ENCODE measurements at places on chromosomes 5 and 9. TPM values are rescaled to one million over a fixed set of nuclear protein-coding genes. Genes with fewer than 3 reads are reported as not detected.

Gene PCDHA9
- polyA plus RNA-seq = not detected

Gene FBP1
- 574 TPM for polyA plus RNA-seq

DNA sequence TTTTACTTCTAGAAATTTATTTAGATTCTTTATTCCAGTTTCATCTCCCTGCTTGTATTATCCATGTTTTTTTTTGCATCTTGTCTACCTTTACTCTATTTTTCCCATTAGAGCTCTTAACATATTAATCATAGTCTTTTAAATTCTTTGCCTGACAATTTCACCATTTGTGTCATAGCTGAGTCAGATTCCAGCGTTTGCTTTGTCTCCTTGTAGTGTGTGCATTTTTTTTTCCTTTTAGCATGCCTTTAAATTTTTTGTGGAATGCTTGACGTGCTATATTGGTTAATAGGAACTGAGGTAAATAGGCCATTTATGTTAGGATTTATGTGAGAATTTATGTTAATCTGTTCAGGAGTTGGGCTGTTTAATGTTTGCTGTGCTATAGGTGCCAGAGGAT lies 41.8 kb upstream of the NFIL3 start:
- DNase-seq = no peak

DNA sequence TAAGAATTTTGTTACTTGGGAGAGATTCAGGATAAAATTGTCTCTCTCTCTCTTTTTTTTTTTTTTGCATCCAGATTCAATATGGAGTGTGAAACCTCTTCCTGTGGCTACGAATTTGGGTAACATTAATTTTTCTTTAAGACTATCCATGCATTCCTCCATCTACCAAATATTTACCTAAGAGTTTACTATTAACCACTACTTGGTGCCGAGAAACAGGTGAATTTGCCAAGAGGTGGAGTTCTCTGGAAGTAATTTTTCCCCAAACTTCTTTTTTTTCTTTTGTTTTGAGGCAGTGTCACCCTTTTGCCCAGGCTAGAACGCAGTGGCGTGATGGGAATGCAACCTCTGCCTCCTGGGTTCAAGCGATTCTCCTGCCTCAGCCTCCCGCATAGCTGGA lies 206.3 kb upstream of the VLDLR start:
- no peak for DNase-seq

DNA sequence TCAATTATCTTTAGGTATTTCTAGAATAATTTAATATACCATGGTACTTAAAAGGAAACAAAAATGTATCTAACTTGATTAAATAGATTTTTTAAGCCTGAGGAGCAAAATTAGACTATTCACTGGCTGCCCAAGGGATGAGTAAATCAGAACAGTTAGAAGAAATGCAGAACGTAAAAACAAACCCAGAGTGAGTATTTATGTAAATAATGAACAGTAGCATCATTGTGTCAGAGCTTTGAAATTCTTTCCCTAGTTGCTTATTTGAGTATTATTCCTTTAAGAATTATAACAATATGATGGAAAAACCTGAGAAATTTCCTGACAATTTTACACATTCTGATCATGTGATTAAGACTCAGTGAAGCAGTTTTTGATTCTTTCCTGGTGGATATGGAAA lies 200.9 kb downstream of the GDNF start:
- no peak for DNase-seq

Data from liver (tissue), 10 donors.